Gastrocnemius medialis (tissue), 4 donors: ENCODE measurements at places on chromosomes 4 and X.
A peak's percentile ranks its signal among the peaks of the same experiment; 100 is the strongest.

GRCh38 chr4:127832585-127832984 is 48.1 kb upstream of the PLK4 start:
- DNase-seq, result no peak

DNA sequence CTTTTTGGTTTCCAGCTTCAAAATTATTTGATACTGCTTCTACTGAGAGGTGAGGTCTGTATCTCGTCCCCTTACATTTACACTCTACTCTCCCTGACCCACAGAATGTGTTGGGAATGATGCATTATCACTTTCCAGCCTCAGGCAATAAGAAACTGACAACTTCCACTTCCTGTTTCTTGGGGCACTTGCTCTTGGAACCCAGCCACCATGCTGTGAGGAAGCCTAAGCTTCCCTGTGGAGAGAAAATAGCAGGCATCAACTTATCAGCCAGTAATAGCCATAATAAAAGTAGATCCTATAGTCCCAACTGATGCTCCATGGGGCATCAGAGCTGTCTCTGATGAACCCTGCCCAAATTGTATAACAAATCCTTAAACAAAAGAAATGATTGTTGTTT is 32.6 kb downstream of the RELL1 start:
- DNase-seq, result no peak

- DNase-seq, result no peak
These were observed 136.1 kb downstream of the C4orf33 start for GRCh38 chr4:129231945-129232588.

DNA sequence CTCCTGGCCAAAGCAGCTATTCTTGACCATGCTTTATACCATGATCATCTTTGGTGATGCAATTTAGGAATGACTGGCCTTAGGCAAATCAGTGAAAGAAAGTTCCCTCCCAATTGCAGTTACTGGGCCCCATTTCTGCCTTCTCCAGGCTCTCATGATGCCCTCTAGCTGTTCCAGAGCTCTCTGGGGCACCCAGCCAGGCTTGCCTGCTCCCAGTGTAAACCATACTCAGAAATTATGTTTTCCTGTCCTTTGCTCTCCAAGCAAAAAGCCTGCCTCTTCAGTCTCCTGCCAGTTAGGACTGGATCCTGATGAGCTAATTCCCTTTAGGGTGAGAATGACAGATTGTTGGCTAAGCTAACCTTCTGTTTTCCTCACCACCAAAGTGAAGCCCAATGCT is 85.3 kb upstream of the RBPJ start:
- peak; percentile 9 for DNase-seq

GRCh38 chrX:137354851-137355250 is 211.1 kb upstream of the ZIC3 start:
- DNase-seq, result no peak

GRCh38 chrX:37759878-37760418 is 19.9 kb upstream of the CYBB start:
- DNase-seq, result no peak
